Body of pancreas (tissue), 4 donors: ENCODE measurements at places on chromosomes 7 and 10. TPM values are rescaled to one million over a fixed set of nuclear protein-coding genes. Genes with fewer than 3 reads are reported as not detected.

The DMTF1 gene
- total RNA-seq = 75.5 TPM

The TUBB8 gene
- not detected for total RNA-seq

The VSTM4 gene
- total RNA-seq = 3.4 TPM

The HOXA13 gene
- not detected for total RNA-seq

The AGR3 gene
- total RNA-seq = 13.2 TPM

The GHRHR gene
- total RNA-seq = not detected

The CFAP70 gene
- total RNA-seq = 11.5 TPM

The EGR2 gene
- 4.2 TPM for total RNA-seq

The AKR1C8 gene
- total RNA-seq = not detected

The HABP2 gene
- 10.6 TPM for total RNA-seq

The GPR141 gene
- not detected for total RNA-seq

The MYOF gene
- total RNA-seq = 25.7 TPM

The NKX1-2 gene
- total RNA-seq = not detected

The PRKAR1B gene
- 3.4 TPM for total RNA-seq

The SLC26A3 gene
- total RNA-seq = not detected

The MYO1G gene
- 2.3 TPM for total RNA-seq

The ZNF655 gene
- total RNA-seq = 86.4 TPM

The CC2D2B gene
- 0.99 TPM for total RNA-seq

The NME8 gene
- not detected for total RNA-seq

The HOXA2 gene
- 0.66 TPM for total RNA-seq

The MYO3A gene
- total RNA-seq = 1.6 TPM

The NODAL gene
- not detected for total RNA-seq
